Activated T-cell treated with anti-CD3 and anti-CD28 coated beads, Interleukin-2, amount 50 U/mL, for 4 hours (primary cell): ENCODE measurements at places on chromosomes 5 and 9.

DNA sequence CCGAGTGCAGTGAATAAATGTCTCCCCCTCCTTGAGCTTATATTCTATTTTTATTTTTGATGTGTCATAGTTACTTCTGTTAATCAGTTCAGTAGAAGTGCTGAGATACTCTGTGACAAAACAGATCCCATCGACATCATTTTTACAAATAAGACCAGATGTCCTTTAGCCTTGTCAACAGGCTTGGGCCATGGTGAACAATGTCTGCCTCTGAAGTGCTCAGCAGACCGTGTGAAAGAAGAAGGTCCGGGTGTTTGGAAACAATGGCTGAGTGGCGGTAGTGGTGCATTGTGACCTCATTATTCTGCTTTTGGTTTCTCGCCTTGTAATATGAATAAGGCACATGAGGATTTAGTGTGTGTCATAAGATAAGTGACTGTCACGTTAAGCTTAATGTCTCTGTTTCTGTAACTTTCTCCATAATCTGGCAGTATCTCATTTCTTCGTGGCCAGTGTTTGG, 71.2 kb downstream of the SYK start:
- DNase-seq, result no peak

DNA sequence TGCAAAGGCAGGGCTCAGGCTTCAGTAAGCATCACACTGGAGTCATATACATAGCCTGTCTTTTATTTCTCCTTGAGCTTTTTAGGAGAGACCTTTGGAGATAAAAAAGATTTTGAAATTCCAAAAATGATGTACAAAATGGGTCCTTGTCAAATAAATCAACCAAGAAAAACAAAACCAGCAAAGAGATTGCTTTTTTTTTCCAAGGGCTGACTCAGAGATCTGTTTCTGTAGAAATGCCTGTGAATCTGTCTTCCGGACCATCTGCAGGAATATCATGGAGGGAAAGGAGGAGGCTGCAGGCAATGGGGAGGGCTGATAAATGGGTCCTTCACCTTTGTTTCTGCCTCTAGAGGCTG, 77.4 kb downstream of the SLIT3 start:
- DNase-seq, result no peak

GRCh38 chr9:33437205-33437604, 10.2 kb downstream of the AQP3 start:
- DNase-seq, result no peak

DNA sequence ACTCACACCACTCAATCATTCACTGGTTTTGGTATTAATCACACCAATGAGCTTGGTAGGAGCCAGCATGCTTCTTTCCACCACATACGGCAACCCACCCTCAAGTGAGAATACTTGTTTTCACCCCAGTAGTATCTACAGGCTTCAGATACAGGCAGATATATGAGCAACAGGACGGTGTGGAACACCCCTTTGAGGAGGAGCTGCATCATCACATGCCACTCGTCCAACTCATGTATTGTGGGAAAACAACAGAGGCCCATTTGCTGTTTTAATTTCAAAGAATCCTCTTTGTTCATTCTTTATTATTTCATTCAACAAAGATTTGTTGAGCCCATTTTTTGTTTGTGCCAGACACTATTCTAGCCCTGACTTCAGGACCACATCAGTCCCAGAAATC, 46.0 kb downstream of the RORB start:
- DNase-seq, result no peak

- no peak for DNase-seq
These were observed 10.0 kb downstream of the EBF1 start for GRCh38 chr5:159089675-159090074.
